ENCODE measurements at places on chromosomes 5 and 9. TPM values are rescaled to one million over a fixed set of nuclear protein-coding genes. Genes with fewer than 3 reads are reported as not detected.

Gene MEF2C
- total RNA-seq = 0.45 TPM

Gene HSPB3
- total RNA-seq = not detected

Gene RXRA
- 70.6 TPM for total RNA-seq

Gene ZBED3
- 5.3 TPM for total RNA-seq

Gene FBLL1
- 1.1 TPM for total RNA-seq

Gene PGM5
- total RNA-seq = not detected

Gene GPR151
- 5.1 TPM for total RNA-seq

Gene PTGR1
- total RNA-seq = 175 TPM

Gene MGAT4B
- 109 TPM for total RNA-seq

Gene EQTN
- not detected for total RNA-seq

Gene PCDHAC2
- total RNA-seq = 2.3 TPM

DNA sequence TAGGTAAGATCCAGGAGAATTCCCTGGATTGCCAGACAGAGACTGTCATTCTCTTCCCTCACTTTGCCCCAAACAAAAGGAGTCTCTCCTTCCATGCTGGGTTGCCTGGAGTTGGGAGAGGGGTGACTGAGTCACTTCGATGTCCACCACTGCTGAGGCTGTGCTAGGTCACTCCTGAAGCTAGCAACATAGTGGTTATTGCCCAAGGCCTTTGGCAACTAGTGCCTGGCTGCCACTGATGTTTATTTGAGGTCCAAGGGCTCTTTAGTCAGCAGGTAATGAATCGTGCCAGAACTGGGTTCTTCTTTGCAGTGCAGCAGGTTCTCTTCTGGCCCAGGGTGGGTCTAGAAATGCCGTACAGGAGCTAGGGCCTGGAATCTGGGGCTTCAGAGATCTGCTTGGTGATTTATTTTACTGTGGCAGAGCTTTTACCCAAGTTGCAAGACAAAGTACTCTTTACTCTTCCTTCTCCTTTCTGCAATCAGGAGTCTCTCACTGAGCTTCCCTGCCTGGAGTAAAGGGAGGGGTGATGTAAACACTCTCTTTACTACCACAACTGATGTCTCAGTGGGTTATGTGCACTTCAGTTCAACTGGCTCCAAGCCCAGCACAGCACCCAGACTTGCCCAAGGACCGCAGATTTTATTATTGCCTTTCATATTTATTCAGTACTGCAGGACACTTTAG is 155.7 kb upstream of the SH3GL2 start:
- DNase-seq = no peak

DNA sequence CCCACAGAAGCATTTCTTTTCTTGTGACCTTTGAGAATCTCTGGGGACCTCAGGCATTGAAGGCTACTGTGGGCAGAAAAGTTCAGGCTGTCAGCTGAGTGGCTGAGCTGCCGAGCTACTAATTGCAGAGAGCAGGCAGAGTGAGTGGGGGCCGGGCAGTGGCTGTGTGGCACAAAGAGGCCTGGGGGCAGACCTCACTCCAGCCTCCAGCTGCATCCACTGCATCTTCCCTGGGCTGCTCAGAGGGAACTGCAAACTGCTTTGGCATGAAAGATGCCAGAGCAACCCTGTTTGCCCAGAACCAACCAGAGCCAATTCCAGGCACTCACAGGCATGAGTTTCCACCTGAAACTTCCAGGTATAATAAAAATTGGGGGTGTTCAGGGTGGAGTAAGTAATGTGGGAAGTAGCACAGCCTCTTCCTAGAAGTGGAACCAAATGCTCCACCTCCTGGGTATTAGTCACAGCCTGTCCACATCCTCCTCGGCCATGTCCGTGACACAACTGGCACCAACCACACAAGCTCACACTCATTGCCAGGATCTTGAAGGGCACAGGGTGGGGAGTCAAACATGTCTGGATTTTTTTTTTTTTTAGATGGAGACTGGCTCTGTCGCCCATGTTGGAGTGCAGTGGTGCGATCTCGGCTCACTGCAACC is 548.9 kb downstream of the BNC2 start:
- no peak for DNase-seq

GRCh38 chr9:134704498-134704897 is 62.9 kb downstream of the COL5A1 start:
- DNase-seq = no peak

- DNase-seq = no peak
Measured at GRCh38 chr5:180074462-180074861, 2.9 kb upstream of the RNF130 start.

GRCh38 chr5:110899566-110900412 is 161.0 kb downstream of the SLC25A46 start:
- DNase-seq = no peak

GRCh38 chr5:133396814-133397213 is 215.5 kb downstream of the FSTL4 start:
- DNase-seq = no peak

DNA sequence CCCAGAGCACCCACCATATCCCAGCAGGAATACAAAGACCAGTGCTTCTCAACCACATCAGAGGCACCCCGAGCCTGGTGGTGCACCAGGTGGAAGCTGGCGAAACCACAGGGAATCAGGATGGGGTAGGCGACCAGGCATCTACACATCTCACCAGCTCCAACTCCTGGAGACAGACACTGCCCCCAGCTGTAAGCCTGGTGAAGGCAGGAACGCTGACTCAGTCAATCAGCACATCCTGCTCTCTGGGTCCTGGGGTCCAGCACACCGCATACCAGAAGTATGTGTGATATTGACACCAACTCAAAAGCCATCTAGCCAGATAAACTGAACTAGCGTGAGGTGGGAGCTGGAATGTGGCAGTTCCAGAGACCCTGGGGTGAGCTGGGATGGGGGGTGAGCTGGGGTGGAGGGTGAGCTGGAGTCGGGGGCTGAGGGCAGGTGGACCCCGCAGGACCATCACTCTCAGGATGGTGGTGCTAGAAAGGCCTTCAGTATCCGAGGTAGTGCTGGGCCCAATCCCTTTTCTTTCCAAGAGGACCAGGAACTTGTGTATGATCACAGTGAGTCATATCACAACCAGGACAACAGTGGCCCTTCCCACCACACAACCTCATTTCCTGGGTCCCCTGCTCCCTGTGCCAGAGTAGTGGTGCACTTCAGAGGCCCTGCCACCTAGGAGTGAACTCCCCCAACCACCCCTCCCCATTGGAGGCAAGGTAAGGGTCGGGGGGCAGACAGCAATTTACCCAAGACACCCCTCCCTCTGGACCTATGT is 2.5 kb downstream of the DBN1 start:
- peak; percentile 67 for DNase-seq

DNA sequence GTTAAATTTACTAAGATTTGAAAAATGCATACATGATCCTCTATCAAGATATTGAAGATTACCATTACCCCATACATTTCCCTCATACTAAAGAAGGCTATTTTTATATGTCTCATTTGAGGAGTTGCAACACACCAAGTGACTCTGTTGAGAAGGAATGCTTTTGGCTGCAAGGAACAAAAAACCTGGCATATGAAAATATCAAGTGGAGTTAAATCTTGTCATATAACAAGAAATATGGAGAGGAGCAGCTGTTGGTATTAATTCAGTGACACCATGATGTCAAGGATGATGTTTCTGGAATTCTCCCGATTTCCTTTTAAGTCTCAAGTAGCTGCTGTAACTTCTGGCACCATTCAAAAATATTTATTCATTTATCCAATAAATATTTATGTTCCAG is 193.8 kb downstream of the CSNK1G3 start:
- no peak for DNase-seq

DNA sequence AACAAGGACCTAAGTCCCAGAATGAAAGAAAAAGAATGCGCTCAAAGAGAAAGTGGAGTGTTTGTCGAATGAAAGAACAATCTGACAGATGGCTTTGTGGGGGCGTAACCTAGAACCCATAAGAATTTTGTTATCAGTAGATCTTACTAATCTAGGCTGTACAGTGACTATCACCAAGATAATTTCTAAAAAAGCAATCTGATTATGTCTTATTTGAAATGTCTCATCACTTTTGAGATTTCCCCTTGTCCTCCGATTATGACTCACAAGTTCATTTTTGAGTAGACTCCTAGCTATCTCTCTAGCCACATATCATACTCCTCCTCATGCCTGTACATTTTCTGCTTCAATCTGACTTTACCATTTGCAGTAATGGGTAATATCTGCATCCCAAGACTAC is 135.6 kb upstream of the SMARCA2 start:
- DNase-seq = no peak

- no peak for DNase-seq
Measured at GRCh38 chr9:82539856-82540579, 522.9 kb downstream of the RASEF start.

DNA sequence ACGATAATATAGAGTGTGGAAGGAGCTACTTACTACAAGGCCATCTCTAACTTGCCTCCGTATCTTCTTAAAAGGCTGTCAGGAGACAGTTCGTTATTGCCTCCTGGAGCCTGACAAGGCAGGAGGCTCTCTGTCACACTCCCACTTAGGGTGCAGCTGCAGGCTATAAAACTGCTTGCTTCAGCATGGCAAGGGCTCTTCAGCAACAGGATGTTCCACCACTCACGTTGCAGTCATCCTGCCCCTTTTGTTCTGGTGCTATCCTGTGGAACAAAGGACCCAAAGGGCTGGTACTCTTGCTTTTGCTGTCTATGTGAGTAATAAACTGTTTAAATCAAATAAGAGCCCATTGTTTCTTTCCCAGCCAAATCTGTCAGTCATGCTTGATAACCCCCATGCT is 508.9 kb downstream of the NTRK2 start:
- no peak for DNase-seq

GRCh38 chr5:149358294-149358651 is 427 bp downstream of the PCYOX1L start:
- DNase-seq = no peak

DNA sequence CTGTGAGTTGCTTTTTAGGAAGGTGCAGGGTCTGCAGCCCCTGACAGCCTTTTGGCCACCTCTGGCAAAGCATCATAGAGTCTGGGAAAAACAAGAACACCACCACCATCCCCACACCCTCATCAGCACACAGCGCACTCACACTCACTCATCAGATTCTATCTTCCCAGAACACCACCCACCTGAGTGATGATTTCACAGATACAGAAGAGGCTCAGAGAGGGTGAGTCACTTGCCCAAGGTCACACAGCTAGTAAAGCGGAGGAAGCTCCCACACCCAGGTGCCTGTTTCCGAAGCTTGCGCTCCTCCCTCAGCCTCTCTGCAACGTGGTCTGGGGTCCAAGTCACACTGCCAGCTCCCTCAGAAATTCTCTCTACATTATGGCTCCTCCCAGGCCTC is 41.8 kb upstream of the HRH2 start:
- DNase-seq = no peak

DNA sequence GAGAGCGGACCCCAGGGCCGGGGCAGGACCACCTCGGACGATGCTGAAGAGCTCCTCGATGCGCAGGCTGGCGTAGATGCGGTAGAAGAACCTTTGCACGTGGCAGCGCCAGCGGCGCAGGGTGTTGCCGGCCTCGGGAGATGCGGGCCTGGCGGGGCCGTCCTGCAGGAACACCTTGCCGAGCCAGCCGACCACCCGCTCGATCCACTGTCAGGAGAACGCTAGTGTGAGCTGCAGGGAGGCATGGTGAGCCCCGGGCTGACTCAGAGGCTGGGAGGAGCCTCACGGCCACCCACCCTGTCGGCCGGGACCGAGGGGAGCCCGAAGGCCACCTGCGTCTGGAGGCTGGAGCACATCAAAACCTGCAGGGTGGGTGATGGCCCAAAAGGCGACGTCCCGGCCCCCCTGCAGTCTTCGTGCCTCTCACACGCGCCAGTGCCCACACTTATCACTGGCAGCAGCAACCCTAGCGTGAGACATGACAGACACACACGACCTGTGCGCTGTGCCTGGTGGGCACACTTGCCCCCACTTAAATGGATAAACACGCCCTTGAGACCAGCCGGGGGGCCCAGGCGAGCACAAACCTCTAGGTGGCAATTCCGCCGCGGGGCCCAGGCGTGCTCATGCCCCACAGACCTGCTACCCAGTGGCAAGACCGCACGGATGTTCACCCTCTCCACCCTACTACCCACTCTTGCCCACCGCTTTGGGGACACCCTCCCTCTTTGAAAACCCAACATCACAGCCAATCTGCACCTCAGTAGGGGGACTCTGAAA is 3.3 kb downstream of the ANAPC2 start:
- no peak for DNase-seq

- no peak for DNase-seq
Measured at GRCh38 chr9:111969622-111970021, 73.0 kb downstream of the UGCG start.

DNA sequence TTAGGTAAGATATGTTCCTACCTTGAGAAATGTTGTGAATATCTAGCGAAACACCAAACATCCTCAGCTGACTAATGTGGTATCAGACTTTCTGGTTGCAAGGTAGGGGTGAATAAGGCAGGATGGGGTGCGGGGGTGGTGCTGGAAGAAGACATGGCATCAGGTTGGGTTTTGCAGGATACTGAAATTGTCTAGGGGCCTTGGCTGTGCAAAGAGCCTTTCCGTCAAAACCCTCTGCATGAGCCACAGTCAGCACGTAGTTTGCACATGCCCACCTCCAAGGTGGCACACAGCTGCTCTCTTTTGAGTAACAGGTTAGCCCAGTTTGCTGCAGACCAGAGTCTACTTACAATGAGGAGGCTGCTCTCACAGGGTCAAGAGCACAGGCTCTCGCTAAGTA is 42.0 kb downstream of the SFXN1 start:
- DNase-seq = no peak

GRCh38 chr5:108898707-108899106 is 151.0 kb downstream of the FER start:
- no peak for DNase-seq

- DNase-seq = no peak
Measured at GRCh38 chr5:72214168-72214567, 105.9 kb downstream of the MRPS27 start.

DNA sequence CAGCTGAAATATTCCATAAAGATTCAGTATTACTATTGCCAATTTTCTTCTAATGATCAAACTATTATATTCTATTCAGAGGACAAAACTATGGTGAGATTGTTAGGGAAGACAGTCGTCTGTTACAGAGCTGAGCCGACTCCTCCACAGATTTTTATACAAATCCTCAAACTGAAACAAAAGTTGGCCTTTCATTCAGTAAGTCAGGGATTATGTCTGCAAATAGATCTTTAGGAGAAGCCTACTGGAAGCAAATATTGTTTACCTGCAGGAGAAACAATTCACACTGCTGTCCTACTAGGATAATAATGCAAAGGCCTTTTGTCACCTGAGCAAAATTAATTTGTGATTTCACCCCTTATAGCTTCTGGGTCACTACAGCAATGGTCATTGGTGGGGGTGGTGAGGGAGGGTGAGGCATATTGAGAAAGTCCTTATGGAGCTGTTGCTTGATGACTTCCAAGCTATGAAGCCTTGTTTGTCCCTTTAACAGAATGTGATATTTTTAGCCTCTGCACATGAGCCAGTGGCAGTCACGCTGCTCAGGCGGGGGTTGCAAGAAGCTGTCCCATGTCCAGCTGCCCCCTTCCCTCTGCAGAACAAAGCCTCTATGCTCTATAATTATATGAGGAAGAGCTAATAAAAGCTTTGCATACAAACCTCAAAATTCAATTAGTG is 200.5 kb upstream of the KLF9 start:
- no peak for DNase-seq

- DNase-seq = no peak
Measured at GRCh38 chr5:83396662-83397061, 74.9 kb upstream of the VCAN start.

GRCh38 chr9:128077847-128078503 is 9.9 kb downstream of the SLC25A25 start:
- DNase-seq = no peak
